ENCODE measurements at places on chromosomes 1 and 21. TPM values are rescaled to one million over a fixed set of nuclear protein-coding genes. Genes with fewer than 3 reads are reported as not detected.
A peak's percentile ranks its signal among the peaks of the same experiment; 100 is the strongest.

DNA sequence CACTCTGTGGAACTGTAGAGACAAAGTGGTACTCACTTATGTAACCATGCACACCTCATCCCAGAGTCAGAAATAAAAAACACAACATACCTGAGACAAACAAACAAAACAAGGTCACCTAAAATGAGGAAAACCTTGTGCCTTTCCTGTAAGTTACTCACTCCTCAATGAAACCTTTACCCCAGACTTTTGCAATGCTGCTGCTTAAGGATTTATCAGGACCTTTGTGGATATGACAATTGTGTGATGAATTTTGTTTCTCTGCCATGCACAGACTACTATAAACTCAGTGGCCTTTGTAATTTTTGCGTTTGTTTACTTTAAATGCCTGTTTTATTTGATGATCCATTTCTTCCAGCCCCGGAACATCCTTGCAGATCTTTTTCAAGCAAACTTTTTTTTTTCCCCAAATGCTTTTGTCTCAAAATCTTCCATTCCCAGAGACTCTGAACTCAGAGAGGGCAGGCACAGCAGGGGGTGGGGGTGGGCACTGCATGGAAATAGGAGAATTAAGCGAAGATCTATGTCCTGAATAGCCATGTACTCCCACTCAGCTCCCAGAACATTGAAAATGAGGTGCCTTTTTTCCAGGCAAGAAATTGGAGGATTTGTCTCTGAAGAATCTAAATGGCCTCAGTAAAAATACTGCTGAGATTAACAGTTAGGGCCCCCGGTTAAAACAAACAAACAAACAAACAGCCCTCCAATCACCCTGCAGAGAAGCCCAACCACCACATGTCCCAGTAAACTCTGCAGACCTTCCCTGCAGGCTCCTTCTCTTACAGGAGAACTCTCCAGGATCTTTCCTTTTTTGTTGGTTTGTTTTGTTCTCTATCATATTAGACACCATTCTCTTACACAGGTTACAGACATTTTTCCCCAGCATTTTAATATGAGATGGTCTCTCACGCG is 22.6 kb upstream of the SIM2 start:
- DNase-seq = no peak

GRCh38 chr1:112905395-112906149 is 50.4 kb downstream of the SLC16A1 start:
- DNase-seq = no peak

DNA sequence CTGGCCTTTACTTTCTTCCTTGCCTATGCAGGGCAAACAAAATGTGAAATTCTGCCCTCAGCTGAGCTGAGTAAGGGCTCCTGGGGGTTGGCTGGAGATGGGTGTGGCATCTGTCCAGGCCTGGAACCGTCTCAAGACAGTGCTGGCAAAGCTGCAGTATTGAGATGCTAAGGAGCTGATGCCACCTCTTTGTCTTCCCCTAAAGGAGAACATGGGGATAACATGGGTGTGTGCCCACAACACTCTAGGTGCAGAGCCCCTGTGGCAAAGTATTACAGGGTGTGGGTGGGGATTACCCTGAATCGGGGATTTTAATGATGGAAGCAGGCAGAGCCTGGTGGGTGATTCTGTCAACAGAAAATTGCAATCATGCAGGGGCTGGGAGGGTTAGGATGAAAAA is 2.5 kb upstream of the ST3GAL3 start:
- DNase-seq = no peak

The SYCP1 gene
- total RNA-seq = not detected

The TMEM240 gene
- total RNA-seq = 1.7 TPM

The SPRR2B gene
- not detected for total RNA-seq

DNA sequence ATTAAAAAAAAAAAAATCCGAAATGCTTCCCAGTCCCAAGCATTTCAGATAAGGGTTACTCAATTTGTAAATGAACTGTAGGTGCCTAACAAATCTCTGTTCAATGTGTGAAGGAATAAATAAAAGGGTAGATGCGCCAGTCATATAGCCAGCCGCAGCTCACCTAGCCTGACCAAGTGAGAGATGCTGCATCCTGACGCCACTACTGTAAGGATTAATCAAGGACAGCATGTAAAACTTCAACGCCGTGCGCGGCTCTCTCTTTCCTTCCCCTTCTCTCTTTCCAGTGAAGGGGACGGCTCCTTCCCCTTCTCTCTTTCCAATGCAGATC is 441 bp downstream of the PPT1 start:
- DNase-seq = no peak

DNA sequence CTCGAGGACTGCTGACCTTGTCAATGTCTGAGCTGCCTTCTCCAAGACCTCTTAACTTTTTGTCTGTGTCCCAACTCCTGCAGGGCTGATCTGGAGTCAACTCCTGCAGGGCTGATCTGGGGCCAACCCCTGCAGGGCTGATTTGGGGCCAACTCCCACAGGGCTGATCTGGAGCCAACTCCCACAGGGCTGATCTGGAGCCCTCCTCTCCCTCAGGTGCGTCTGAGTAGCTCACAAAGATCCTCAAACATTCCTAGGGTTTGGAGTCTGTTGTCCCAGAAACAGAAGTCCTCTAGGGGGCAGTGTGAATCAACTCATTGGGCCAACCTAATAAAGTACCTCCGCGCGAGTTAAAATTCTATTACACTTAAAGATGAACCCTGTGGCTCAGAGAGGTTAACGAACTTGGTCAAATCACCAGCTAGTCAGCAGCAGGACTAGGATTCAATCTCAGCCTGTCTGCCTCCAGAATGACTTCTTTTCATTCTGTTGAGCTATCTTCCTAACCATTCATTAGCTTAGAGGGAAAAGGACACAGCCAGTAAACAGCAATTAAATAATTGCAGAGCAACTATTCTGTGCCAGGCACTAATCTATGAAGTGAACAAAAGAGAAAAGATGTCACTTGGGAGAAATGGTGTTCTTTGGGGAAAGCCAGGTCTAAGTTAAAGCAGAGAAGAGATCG is 17.2 kb upstream of the RLF start:
- peak; percentile 54 for DNase-seq

DNA sequence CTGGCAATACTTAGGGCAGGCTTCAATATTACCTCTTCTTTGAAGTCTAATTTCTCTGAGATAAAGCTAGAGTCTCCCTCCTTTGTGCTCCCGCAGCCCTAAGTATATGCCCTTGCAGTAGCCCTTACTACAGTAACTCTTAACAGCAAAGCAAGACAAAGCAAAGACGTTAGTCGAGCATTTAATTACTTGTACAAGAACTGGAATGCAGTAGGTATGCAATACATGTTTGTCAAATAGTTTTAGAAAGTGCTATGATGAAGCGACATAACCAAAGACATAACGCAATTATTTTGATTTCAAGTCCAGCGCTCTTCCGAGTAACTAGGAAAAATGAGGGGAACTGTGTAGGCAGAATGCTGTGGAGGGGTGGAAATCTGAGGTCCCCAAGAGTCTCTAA is 1.6 kb downstream of the P3H1 start:
- no peak for DNase-seq

DNA sequence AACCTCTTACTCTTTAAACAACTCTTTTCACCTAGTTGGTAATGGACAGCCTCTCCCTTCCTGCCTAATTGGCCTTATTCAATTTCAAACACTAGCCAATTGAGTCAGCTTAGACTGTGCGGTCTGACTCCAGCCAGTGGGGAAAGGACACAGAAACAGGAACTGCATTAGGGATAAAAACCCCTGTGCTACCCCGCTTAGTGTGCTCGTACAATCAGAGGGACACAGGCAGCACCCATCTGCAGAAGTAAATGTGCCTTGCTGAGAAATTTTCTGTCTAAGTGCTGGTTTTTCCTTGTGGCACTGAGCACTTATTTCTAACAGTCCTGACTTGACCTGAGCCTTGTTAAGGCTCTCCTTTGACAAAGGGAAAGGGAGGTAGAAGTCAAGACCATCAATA is 6.0 kb upstream of the CD2 start:
- DNase-seq = no peak

DNA sequence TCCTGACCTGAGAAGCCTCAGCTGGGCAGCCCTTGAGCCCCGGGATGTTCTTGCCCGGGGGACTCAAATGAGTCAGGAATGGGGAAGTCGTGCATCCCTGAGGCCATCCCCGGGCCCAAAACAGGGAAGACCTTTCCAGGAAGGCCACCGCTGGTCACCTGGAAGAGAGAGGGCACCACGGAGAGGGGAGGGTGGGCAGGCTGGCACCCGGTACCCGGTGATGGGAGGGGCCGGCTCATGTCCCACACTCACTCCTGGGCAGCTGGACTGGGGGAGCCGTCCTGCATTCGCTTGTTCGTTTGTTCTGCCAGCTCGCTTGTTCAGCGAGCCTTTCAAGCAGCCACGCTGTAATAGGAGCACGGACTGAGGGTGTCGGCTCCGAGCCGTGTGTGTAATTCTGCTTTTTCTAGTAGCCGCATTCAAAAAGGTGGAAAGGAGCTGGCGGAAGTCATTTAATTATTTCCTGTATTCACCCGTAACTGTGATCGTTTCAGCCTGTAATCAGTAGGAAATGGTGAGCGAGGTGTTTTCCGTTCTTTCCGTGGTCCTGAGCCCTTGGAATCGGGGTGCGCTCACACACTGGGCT is 48.4 kb upstream of the CCDC27 start:
- no peak for DNase-seq

DNA sequence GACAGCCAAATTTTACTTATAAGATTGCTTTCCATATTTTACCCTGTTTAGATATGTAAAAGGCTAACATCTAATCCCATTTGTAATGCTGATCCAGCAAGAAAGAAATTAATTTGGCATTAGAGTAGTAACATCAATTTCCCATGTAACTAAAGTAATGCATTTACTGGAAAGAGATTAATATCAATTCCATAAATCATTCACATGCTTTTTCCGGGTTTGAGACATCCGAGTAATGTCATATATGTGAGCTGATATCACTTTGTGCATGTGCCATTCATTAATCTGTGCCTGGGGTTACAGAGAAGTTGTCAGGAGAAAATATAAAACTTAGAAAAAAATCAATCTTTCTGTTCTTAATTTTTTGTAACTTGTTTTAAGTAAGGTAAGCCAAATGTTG is 206.1 kb downstream of the AGBL4 start:
- no peak for DNase-seq

The DUSP10 gene
- total RNA-seq = 5.4 TPM

The POMGNT1 gene
- total RNA-seq = 70.4 TPM

DNA sequence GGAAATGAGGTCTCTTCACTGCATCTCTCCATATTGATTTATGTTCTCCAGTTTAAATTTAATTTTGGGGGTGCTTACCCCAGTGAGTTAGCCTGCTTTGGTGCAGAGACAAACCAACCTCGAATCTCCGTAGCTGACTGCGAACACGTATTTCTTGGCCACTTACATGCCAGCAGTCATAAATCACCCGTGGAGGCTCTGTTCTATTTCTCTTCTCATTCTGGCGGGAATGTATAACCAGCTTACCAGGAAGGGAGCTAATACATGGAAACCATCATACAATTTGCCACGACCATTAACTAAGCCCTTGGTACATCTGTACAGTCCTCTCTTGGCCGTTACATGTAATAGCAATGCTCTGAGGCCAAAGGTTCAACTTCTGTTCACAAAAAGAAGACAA is 148.0 kb downstream of the PLA2G4A start:
- no peak for DNase-seq

The S1PR1 gene
- total RNA-seq = 260 TPM

DNA sequence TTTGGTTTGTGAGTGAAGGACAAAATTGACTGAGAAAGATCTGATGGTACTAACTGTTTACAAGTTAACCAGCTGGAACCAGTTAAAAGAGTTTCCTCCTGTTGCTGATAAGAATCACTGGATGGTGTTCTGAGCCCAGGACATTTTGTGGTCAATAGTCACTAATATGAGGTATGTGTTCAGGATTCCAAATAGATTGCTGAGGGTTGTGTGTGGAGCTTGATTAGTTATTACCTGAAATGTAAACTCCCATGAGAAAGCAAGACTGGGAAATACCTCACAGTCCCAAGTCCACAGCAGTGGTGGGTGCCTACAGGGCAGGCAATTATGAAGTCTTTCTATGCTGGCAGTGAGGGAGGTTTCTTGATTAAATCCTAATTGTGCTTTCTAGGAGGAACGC is 164.6 kb downstream of the DNM3 start:
- no peak for DNase-seq

DNA sequence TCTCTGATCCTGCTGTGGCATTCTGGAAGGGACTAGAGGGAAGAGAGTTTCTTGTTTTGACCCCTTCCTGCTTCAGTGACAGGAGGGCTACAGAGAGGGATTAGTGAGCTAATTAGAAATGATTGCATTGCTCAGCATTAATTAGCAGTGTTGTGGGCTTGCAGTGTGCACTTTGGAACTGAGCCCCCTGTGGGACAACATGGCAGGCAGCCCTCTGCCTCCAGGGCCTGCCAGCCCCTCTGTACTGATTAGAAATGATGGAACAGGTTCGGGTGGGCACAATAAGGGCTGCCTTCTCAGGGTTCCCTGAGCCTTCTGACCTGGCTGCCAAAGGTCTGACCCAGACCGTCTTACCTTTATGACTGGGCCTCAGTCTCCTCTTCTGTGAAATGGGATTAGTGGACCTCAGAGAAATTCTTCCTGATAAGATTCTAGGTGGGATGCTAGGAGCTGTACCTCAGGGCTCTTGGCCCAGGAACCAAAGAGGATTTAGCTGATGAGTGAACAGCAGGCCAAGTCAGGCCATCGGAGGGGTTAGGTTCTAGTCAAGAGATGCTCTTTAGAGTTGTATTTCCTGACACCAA is 39.6 kb downstream of the TMEM53 start:
- no peak for DNase-seq

- DNase-seq = no peak
These were observed 160.1 kb downstream of the FASLG start for GRCh38 chr1:172818841-172819527.

DNA sequence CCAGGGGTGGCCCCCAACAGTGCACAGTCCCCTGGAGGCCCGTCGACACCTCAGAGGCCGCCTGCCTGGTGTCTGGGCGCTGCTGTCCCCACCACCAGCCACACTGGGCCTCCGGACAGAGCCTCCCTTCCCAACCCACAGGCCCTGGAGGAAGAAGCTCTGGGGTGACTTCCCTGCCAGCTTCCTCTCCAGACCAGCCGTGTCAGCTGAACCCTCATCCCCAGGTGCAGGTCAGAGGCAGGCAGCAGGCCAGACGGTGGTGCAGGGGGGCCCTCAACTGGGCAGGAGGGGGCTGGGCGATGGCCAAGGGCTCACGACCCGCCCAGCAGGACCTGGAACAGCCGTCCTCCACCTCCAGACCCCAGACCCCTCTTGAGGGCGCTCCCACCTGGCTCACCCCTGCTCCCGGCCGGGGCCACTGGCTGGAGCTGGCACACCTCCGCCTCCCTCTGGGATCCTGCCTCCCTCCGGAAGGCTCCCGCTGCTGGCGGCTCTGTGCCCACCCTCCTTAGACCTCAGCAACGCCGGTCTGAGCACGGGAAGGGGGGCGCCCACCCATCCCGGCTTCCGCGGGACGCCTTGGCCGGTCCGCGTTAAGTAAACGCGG is 520 bp downstream of the TNFRSF18 start:
- no peak for DNase-seq

GRCh38 chr1:192559115-192560006 is 16.2 kb upstream of the RGS1 start:
- DNase-seq = peak; percentile 87

All from glomerular endothelial cell (primary cell).